ENCODE measurements at places on chromosomes 12 and 14.

DNA sequence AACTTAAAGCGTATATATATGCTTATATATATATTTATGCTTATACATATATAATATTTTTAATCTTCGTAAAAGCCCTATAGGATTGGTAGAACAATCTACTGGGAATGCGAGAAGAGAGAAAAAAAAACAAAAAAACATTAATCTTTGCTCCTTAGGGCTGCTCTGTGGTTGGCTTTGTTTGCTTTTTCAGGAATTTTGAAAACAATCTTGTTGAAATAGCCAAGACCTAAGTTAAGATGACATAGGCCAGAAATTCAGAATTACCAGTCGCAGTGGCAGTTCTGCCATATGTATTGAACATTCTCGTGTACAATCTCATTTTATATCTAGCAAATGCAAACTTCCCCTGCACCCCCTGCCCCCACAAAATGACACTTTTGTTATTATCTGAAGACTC lies 699 bp downstream of the KLRF2 start:
- DNase-seq, result no peak

DNA sequence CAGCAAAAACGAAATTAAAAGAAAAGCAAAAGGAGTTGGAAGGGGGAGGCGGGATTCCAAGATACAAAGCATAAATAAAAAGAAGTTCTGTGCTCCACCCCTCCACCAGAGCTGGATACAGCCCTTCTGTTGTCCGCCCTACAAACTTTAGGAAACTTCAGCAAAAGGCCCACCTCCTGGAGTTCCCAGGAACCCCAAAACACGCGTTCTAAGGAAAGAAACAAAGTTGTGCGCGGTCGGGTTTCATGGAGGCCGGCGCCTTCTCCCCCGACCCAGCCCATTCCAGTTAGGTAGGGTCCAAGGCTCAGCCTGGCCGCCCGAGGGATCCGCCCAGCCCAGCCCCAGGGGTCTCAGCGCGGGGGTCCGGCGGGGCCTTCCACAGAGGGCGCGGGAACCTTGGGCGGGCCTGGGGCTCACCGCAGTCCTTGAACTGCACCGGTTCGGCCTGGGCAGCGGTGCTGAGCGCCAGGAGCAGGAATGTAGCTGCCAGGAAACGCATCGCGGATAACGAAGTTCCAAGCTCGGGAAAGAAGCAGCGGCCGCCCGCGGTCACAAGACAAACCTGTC lies at the start of gene NPC2:
NPC2 (minus strand) TSS at position 530 of the 567 bp plus-strand sequence; CDS start at position 499, 31 bp downstream.
- peak; percentile 63 for DNase-seq

- DNase-seq, result no peak
Measured at GRCh38 chr12:46983959-46984841, 95.2 kb upstream of the PCED1B start.

DNA sequence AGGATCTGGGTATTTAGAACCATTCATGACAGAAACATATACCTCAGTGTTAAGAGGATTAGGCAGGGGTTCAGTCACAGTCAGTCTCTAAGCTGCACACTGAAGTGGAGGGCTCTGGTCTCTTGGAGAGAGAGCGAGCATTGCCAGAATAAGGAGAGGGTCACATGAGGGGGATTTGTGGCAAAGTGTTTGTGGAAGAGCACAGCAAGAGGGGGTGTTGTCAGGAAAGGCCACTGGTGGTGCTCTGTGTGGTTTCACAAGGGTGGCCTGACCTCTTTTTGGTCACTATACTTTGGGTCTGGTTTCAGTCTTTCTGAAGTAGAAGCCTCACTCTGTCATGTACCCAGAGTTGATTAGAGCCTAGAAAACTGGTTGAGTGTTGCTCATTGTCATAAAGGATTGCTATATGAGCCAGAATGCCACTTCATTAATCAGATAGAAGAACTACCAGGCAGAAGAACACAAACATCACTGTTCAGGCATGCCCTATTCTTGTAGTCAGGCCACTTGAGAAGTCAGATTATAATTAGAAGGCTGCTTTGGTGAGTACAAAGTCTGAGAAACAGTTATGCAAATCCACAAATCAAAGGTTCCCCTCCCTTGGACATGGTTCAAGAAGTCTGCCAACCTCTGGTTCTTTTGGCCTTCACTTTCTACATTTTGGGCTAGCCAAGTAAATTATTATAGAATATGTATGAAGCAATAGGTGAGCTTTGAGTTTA lies 8.4 kb downstream of the TMEM19 start:
- DNase-seq, result no peak

DNA sequence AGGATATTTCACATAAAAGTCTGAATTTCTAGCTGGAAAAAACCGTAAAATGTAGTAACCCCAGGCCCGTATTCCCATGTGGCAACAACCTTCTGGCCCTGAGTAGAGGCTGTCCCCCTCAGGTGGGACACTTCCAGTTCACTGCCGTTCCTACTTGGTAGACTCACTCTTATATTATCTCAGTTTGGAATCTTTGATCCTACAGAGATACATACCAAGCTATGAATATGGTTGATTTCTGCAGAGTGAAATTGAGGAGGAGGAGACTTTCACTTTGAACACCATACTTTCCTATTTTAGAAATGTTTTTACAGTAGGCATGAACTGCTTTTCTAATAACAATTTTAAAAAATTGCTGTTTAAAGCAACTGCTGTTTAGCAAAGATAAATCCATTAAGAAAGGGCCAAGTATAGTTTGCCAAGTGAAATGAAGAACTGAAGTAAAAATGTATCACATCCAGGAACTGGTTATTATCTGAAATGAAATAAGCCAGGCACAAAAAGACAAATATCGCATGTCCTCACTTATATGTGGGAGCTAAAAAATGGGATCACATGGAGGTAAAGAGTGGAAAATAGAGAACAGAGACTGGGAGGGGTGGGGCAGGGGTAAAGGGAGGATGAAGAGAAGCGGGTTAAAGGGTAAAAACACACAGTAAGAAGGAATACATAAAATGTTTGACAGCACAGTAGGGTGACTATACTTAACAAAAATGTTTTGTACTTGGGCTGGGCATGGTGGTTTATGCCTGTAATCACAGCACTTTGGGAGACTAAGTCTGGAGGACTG lies 92.8 kb upstream of the METAP2 start:
- no peak for DNase-seq

DNA sequence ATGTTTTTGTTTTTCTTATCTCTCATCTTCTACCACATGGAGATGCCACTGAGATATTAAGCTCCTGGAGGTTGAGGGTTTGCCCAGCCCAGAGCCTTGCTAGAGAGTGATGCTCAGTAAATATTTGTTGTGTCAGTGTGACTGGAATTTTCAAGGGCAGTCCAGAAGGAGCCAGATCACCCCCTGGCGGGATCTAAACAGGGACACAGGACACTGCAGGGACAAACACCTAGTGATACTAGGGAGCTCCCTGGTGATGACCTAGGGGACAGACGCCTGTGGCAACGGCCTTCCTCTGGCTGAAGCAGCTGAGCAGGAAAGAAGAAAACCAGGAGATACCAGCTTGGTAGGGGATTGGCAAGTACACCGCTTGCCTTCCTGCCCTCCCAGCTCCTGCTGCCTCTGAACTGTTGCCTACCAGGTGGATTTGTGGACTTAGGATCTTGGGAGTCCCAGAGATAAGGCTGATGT lies 714.4 kb upstream of the TBX3 start:
- no peak for DNase-seq

- DNase-seq, result no peak
Measured at GRCh38 chr12:123396543-123396942, 12.6 kb downstream of the KMT5A start.

DNA sequence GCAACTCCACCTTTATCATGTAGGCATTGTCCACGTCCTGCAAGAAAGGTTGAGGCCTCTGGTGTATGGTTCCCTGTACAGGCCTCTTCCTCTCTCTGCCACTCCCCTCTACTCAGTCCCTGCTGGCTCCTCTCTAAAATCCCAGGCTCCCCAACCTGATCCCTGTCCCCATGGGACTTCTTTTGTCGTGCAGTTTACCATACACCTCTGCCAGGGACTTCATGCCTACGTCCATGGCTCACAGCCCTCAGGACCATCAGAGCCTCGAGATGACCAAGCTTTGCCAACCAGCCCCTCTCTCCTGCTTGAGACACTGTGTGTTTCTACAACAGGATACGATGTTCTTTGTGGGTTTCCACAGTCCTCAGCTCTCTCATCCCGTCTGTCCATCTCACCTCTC lies 2.9 kb downstream of the KRT2 start:
- no peak for DNase-seq

DNA sequence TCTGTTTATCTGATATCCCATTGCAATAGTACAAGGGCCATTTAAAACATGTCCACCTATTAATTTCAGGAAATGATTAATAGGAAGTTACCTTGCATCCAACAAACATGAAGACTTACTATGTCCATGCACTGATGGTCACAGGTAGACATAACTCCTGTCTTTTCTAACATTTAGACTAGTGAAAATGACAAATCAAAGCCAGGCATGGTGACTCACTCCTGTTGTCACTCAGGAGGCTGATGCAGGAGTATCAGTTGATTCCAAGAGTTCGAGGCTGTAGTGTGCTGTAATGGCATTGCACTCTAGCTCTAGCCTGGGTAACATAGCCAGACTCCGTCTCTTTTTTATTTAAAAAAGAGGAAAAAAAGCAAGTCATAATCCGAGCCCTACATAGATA lies 14.8 kb downstream of the HSP90B1 start:
- no peak for DNase-seq

- DNase-seq, result no peak
Measured at GRCh38 chr12:123813349-123813748, 51.2 kb downstream of the DNAH10 start.

GRCh38 chr12:47819138-47819895 lies 386 bp downstream of the HDAC7 start:
- DNase-seq, result no peak

DNA sequence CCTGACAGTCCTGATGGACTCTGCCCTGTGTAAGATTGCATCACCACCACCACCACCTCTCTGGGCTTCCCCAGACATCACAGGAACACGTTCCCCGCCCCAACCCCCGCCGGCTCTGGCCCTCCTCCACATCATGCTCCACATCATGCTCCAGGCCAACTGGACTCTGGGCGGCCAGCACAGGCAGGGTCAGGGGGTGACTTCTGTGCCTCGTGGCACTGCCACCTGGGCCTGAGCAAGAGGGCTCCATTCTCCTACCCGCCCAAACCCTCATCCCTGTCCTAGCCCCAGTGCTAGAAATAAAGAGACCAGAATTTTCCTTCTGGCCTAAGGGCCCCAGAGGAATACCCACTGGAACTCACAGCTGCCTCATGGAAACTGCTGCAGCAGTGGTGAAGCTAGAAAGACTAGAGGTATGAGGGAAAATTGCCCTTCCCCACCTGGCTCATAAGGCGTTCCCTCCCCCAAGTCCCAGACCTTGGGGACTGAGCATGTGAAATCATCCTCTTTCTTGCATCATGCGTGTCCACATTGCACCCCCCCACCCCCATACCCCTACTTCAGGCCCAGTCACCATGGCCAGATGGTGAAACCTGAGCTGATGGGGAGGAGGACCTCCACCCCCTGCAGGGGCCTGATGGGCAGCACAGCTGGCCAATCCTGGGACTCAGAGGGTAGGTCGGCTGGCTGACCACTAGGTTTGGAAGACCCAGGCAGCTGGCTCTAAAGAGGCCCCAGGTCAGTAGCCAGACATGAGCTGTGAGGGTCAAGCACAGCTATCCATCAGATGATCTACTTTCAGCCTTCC lies at the start of gene INHBE:
INHBE (plus strand) TSS at position 742 of the 808 bp plus-strand sequence. CDS start 230 bp downstream, outside the sequence.
- DNase-seq, result no peak

- DNase-seq, result peak; percentile 88
Measured at GRCh38 chr12:6532927-6533652, 1.2 kb upstream of the GAPDH start.

- no peak for DNase-seq
Measured at GRCh38 chr14:94227029-94227428, 52.9 kb downstream of the PPP4R4 start.

DNA sequence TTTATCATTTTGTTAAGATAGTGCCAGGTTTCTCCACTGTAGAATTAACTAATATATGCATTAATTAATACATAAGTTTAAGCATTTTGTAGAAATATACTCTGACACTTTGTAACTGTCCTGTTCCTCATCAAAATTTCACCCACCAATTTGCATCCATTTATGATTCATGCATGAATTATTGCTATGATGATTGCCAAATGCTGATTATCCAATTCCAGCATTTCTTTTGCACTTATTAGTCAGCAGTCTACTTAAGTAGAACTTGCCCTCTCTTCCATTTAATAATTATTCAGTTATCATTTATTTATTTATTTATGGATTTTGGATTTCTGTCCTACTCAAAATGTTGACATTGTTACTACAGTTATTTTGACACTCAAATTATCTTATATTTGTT lies 72.2 kb downstream of the SLC6A15 start:
- DNase-seq, result no peak

DNA sequence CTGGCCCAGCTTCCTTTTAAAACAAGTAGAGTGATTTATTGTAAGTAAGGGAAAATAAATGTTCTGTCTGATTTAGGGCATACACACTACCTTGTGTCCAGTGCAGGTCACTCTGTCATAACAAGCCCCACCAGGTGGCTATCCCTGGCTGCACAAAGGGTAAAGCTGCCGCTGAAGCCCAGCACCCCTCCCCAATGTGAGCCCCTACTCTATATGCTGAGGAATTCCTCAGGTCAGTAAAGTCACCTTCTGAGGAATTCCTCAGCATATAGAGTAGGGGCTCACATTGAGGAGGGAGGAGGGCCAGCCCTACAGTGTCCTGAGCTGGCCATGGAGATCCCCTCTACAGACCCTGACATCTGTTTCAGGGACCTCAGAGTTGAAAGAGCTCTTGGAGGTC lies 67.2 kb downstream of the TBC1D30 start:
- no peak for DNase-seq

DNA sequence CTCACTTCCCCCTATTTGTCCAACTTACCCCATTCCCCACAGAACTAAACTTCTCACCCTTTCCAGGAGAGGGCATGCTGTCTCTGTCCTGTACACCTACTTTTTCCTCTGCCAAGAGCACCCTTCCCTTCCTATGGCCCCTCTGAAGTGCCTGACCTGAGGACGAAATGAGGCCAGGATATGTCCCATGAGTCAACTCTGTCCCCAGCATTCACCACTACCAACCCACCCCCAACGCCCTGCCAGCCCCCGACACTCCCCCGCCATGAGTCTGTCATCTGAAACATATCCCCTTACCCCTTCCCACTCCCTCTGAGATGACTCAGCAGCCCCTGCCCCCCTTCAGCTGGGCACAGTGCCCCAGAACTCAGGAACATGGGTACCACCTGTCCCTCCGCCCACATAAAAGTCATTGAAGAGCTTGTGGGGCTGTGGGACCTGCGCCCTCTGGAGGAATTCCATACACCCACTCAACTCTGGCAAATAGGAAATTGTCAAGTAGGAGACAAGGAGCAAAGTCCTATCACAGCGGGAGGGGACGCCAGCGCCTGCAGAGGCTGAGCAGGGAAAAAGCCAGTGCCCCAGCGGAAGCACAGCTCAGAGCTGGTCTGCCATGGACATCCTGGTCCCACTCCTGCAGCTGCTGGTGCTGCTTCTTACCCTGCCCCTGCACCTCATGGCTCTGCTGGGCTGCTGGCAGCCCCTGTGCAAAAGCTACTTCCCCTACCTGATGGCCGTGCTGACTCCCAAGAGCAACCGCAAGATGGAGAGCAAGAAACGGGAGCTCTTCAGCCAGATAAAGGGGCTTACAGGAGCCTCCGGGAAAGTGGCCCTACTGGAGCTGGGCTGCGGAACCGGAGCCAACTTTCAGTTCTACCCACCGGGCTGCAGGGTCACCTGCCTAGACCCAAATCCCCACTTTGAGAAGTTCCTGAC lies 26.3 kb downstream of the ITGA7 start:
- no peak for DNase-seq

Data from left hindlimb (tissue), 1 donor.